ENCODE measurements at places on chromosomes 7 and 10. TPM values are rescaled to one million over a fixed set of nuclear protein-coding genes. Genes with fewer than 3 reads are reported as not detected.

DNA sequence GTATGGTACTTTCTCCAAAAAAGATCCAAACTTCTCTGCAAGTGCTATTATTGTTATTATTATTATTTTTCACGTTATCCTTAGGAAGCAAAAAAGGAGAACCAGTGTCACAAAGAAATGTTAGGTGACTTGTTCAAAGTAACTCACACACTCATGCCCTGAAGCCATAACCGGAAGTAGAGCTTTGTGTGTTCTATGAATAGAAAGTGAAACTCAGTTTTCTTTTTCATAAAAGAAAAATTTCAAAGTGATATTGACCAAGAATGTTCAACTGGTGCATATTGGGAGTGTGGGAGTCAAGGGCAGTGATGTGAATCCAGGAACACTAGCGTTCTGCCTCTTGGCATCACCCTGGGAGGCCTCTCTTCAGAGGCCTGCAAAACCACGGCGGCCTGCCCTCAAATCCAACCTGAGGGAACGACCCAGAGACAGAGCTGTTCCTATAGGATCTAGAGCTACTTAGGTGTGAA lies 106.1 kb downstream of the PRKCQ start:
- DNase-seq: no peak

DNA sequence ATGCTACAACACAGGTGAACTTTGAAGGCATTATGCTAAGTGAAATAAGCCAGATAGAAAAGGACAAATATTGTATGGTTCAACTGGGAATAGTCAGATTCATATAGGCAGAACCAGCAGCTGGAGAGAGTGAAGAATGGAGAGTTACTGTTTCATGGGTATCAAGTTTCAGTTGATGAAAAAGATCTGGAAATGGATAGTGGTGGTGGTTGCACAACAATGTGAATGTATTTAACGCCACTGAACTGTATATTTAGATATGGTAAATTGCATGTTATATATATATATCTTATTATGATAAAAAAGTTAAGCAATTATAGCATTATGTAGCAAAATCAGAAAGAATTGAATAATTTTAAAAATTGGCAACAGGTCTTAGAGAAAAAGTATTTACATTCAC lies 3.9 kb downstream of the LMBR1 start:
- no peak for DNase-seq

DNA sequence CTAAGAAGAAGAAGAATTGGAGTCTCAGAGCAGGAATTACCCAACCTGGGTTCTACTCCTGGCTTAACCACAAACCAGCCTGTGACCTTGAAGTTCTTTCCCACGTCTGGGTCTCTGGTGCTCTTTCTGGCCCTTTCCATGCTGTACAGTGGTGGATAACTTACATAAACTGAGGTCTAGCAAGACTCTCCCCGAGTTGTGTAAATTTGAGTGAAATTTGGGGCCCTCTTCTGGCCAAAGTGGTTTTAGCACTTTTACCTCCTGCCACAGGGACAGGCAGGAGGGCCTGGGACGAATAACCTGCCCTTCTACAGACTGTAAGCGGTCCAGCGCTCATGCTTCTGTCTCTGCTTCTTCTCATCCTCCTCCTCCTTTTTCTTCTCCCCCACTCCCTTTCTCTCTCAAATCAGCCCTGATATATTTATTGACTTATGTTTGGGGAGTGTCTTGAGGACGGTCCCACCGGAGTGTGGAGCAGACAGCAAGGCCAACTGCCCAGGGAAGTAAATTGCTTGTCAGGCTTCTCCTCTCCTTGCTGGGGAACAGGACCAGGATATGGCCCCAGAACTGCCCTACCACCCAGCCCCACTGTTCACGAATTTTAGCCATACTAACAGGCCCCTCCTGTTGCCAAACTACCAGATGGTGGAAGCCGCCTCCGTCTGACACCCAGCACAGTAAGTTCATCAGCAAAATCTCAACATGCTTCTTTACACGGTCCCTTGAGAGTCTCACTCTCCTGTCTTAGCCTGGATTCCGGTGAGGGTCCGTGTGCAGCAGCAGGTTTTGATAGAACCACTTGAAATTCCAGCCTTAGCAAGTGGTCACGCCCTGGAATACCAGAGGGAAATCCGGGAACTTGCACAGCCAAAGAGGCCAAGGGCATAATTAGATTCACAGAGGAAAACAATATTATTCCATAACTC lies 4.0 kb upstream of the SH3PXD2A start:
- DNase-seq: no peak

DNA sequence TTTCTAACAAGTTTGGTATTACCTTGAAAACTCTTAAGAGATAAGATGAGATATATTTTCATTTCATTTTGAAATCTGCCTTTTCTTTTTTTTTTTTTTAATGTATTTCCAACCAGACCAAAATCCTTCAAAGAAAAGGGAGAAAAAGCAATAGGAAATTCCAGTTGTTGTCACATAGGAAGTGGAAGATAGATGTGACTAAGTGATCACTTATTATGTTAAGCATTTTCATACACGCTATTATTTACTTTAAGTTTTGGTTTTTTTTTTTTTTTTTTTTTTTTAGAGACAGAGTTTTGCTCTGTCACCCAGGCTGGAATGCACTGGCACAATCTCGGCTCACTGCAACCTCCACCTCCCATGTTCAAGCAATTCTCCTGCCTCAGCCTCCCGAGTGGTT lies 197.2 kb upstream of the FRMD4A start:
- no peak for DNase-seq

DNA sequence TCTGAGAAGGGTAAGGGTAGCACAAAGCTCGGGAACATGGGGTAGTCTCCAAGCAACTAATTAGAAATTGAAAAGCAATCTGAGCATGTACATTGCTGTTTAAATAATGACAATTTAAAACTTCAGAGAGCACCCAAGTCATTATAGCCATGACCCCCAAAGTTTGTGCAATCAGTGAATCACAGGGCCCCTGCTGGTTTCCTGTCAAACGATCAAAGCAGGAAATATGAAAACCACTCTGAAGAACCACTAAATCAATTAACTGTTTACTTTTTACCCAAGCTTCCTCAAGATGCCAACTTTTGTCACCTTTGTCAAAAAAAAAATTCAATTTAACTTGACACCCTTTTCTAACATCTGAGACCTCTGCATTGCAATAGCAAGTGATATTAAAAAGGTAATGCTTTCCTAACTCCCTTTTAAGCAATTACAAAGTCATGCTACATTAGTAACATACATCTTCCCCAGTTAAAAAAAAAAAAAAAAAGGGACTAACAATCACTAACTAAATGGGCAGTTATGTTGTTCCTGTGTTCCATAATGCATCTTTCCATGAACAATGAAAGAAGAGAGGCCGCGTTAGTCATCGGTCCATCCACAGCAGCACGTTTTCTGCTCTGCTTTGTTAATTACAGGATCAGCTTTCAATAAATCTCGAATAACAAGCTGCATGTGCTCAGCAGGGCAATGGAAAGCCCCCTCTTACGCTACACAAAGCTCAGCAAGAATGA lies 80.6 kb downstream of the ETV1 start:
- no peak for DNase-seq

GRCh38 chr7:100573691-100574361 lies at the start of gene SAP25:
SAP25 (minus strand) TSS chr7:100573900; CDS start chr7:100573742, 158 bp downstream.
- no peak for DNase-seq

- no peak for DNase-seq
These were observed 1.8 kb upstream of the KIF20B start for GRCh38 chr10:89699581-89700064.

GRCh38 chr10:78865538-78865875 lies 203.3 kb upstream of the ZMIZ1 start:
- no peak for DNase-seq

The NKX1-2 gene
- not detected for total RNA-seq

DNA sequence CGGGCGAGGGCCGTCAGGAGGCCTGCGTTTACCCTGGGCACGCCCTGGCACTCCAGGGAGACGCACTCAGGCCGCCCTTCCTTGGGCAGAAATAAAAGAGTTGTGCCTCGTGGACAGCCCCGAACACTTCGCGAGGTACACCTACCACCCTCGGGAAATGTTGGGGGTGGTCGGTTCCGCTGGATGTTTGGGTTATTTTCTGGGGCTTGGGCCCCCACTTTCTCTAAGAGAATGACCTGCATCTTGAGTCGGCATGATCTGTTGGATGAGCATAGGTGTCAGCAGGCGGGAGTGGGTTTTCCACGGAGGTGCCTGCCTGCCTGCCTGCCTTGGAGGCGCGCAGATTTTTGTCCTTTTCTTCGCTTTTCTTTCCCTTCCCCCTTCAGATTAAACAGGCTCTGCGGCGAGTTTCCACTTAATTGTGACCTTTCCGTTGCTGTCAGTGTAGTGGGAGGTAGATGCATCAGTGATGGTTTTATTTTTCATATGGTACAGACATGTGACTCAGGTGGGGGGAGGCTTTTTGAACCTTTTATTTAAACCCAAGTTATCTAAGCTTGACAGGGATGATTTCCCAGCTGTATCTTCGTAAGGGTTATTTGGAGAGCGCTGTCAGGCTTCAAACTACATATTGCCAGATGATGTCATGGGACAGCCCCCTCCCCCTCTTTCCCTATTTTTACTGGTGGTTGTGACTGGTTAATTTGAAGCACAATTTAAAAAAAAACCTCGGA lies 661 bp downstream of the HECTD2 start:
- peak; percentile 20 for DNase-seq

- no peak for DNase-seq
These were observed 30.1 kb downstream of the KLF6 start for GRCh38 chr10:3754727-3755439.

The SPDYE8 gene
- total RNA-seq: not detected

DNA sequence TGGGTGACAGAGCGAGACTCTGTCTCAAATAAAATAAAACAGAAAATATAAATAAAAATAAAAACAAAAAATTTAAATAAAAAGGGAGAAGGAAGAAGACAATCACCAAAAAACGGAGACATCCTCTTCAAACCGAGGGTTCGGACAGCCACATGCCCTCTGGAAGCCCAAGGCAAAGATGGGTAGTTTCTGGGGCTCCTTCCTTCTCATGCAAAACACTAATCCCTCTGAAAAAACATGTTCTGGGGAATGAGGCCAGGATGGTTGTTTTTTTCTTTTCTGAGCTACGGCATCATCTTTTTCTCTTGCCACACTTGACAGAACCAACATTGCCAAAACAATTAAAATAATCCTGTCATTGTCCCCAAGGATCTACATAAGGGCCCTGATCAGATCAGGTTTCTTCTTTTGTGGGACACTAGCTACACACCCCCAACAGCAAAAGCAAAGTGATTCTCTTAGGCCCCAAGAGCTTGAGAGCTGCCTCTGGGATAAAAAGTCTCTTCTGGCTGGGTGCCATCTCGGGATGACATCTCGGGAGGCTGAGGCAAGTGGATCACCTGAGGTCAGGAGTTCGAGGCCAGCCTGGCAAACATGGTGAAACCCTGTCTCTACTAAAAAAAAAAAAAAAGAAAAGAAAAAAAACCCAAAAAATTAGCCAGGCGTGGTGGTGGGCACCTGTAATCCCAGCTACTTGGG lies 14.2 kb upstream of the POR start:
- DNase-seq: no peak

DNA sequence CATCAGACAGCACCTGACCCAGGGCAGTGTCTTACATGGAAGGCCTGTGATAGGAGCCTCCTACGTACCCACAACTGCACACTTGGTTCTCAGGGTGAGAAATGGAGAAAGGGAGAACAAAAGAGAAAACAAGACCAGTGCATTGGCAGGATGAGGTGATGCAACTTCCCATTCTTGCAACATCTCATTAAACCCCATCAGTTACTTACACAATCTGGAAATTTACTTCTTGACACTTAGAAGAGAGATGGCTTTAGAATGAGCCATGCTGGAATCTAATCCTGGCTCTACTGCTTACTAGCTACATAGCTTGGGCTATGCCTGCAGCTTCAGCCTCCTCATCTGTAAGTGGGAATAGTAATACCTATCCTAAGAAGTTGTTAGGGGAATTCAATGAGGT lies 391.7 kb downstream of the KCNMA1 start:
- DNase-seq: no peak

The RBP3 gene
- not detected for total RNA-seq

DNA sequence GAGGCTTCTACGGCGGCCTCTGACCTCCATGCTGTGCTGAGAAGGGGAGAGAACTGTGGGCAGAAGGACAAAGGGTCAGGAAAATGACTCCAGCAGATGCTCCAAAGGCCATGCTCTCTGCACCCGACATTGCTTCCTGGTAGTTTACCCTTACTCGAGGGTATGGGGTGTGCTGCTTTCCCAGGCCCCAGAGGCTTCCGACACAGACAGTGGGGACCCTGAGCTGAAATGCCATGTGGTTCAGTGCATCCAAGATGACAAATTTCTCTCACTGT lies 130.9 kb downstream of the PTPN20 start:
- no peak for DNase-seq

GRCh38 chr10:15333909-15334649 lies 37.0 kb downstream of the FAM171A1 start:
- no peak for DNase-seq

- DNase-seq: peak; percentile 40
These were observed 108.2 kb downstream of the PIP4K2A start for GRCh38 chr10:22606164-22606614.

The VWC2 gene
- total RNA-seq: 4.2 TPM

- DNase-seq: peak; percentile 41
These were observed 95.6 kb downstream of the USP6NL start for GRCh38 chr10:11515596-11516430.

The OR2A12 gene
- total RNA-seq: not detected
